Panc1 (cell line): ENCODE measurements at places on chromosomes 2 and 18. TPM values are rescaled to one million over a fixed set of nuclear protein-coding genes. Genes with fewer than 3 reads are reported as not detected.
A peak's percentile ranks its signal among the peaks of the same experiment; 100 is the strongest.

DNA sequence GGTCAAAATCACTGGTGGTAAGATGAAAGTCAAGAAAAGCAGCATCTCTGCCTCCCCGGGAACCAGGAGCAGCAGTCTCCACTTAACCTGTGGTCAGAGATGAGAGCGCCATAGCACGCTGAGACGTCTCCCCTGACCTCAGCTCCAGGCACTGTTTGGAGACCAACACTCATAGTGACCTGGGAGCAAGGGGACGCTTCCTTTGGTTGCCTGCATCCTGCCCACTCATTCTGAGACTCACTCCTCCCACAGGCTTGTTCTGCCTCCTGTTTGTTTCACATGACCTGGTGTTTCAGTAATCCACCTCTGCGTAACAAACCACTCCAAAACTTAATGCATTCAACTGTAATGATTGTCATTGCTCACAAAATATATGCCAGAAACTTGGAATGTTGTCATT is 139.3 kb downstream of the ACOXL start:
- H3K4me1 ChIP-seq = no peaks in the 10 kb centered on the region
- no peaks in the 10 kb centered on the region for H3K27me3 ChIP-seq
- H3K27ac ChIP-seq = no peak overlapping the region
- H3K36me3 ChIP-seq = no peaks in the 10 kb centered on the region
- DNase-seq = no peak
- no peak overlapping the region for H3K4me3 ChIP-seq

- no peaks in the 10 kb centered on the region for H3K4me1 ChIP-seq
- no peaks in the 10 kb centered on the region for H3K27me3 ChIP-seq
- no peak for DNase-seq
- H3K4me3 ChIP-seq = no peak overlapping the region
Observed at GRCh38 chr2:236045251-236046235, 122.6 kb downstream of the GBX2 start.

DNA sequence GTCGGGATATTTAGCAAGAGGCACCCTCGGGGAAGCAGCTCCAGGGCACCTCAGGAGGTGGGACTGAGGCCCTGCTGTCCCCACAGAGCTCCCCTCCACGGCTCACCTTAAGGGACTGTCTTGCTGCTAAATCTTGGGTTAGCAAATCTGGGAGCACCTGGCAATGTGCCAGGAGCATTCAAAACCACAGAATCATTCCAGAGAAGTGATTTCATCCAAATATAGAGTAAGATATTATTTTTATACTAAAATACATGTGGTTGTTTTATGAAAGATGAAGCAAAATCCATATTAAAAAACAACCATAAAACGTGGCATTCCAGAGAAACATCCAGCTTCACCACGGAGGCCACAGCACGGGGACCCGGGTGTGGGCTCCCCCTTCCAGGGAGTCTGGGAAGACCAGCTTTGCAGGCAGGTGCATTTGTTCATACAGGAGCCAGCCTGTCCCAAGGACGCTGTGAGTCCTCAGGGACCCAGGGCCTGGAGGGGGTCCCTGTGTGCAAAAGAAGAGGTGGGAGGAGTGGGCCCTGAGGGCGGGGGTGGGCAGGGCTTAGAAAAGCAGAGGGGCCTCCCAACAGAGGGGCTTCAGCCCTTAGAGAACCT is 16.3 kb downstream of the HS1BP3 start:
- H3K27me3 ChIP-seq = no peaks in the 10 kb centered on the region
- no peaks in the 10 kb centered on the region; the same call in 1 of the 2 replicates for H3K36me3 ChIP-seq
- H3K27ac ChIP-seq = no peak overlapping the region
- H3K4me1 ChIP-seq = no peaks in the 10 kb centered on the region
- no peak for DNase-seq
- H3K4me3 ChIP-seq = no peak overlapping the region

- no peaks in the 10 kb centered on the region for H3K27me3 ChIP-seq
- no peak for DNase-seq
- H3K27ac ChIP-seq = no peak overlapping the region
- H3K4me1 ChIP-seq = no peaks in the 10 kb centered on the region
- no peak overlapping the region for H3K4me3 ChIP-seq
Observed at GRCh38 chr2:150259746-150260145, 227.7 kb downstream of the RND3 start.

Gene GAL3ST2
- total RNA-seq = 1.6 TPM

GRCh38 chr2:131425231-131425941 is 50.5 kb upstream of the TUBA3D start:
- no peaks in the 10 kb centered on the region for H3K4me1 ChIP-seq
- no peak overlapping the region for H3K27ac ChIP-seq
- peak overlapping the region; percentile 43 for H3K4me3 ChIP-seq
- no peaks in the 10 kb centered on the region for H3K36me3 ChIP-seq

DNA sequence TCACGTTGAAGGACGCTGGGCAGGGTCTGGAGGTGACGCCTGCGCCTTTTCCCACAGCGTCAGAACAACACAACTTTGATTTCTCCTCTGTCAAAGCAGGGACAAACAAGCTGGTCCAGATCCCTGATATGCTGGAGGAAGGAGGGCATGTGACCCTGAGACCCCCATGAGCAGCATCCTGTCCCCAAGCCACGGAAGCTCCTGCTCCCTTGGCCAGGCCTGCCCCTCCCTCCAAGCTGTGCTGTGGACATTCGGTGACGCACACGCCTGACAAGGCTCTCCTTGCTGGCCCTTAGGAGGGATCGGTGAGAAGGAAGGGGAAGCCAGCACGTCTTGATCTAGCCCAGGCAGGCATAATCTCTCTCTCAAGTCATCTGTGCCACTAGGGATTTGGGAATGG is 11.3 kb downstream of the MLPH start:
- no peak overlapping the region for H3K4me3 ChIP-seq
- 0 out of 2 replicates have a peak overlapping the region, but pooled peaks have one; percentile 3 for H3K27ac ChIP-seq
- peaks cover 30% of the 10 kb centered on the region for H3K4me1 ChIP-seq
- H3K27me3 ChIP-seq = no peaks in the 10 kb centered on the region

DNA sequence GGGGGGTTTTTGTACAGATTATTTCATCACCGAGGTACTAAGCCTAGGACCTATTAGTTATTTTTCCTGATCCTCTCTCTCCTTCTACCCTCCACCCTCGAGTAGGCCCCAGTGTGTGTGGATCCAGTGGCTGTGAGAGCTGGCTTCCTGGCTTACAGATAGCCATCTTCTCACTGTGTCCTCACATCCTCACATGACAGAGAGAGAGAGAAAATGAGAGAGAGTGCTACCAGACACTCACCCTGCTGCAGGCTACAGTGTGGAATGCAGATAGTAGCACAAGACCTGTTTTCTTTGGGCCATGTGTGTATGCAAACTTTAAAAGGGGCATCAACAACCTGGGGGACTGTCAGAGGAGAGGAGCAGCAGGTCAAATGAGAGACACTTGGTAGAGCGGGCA is 9.5 kb downstream of the KCNK3 start:
- no peaks in the 10 kb centered on the region for H3K36me3 ChIP-seq
- DNase-seq = no peak
- peaks cover 6% of the 10 kb centered on the region; the same call in 1 of the 2 replicates for H3K4me1 ChIP-seq
- no peak overlapping the region for H3K4me3 ChIP-seq
- H3K27ac ChIP-seq = no peak overlapping the region

Gene MAP2
- total RNA-seq = 44.9 TPM

Gene CD8B2
- not detected for total RNA-seq

DNA sequence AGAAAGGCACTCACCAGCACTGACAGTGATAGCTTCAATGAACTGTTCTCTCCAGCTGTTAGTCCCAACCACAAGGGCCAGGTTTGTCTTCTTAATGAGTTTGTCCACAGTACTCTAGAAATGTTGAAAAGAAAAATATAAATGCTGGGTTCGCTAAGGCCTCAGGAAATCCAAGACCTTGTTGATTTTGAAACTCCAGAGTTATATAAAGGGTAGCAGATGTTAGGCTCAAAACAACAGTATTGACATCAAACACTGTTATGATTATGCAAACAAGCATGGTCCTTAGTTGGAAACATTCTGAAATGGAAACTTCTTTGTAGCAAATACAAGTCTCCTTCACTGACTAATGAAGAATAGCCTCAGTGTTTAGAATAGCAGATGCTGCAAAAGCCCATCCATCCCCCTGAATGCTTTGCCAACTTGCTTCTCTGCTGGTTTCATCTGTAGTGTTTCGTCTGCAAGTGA is 291.1 kb downstream of the SLC8A1 start:
- H3K27me3 ChIP-seq = no peaks in the 10 kb centered on the region
- H3K4me3 ChIP-seq = no peak overlapping the region
- no peak overlapping the region for H3K27ac ChIP-seq
- H3K36me3 ChIP-seq = no peaks in the 10 kb centered on the region
